Femur (tissue), 1 donor: ENCODE measurements at places on chromosomes 5 and 9.

DNA sequence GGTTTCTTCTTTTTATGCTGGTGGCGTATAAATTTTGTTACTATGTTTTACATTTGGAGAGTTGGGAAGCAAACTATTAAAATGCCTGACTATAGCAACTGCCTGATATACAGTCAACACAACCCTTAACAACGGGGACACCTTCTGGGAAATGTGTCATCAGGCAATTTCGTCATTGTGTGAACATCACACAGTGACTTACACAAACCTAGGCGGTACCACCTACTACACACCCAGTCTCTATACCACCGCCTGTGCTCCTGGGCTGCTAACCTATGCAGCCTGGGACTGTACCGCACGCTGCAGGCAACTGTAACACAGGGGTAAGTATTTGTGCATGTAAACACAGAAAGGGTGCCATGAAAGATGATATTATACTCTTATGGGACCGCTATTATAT lies 1.3 kb upstream of the CDHR2 start:
- no peak for DNase-seq

DNA sequence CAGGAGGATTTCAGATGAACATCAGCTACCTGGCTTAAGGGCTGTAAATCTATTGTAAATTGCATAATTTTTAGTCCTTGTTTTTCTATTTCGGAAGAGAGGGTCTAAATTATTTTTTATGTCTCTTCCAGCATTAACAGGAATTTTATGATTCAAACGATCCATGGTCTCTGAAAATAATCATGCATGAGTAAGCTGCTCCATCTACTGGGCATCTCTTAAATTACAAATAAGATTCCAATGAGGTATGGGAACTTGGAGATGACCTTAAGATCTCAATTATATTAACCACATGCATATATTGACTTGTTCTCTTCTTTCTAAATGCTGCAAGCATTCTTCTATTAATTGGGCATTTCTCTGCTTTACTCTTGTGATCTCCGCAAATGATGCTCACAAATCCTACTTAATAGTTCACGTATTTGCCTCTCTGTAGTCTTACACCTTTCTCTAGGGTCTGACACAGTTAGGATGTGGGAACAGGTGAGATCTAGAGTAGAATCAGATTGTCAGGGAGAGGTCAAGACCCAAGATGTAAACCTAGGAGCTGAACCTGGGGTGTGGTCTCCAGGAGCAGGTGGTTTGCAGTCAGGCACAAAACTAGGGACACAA lies 86.9 kb downstream of the NUDT12 start:
- DNase-seq: no peak

DNA sequence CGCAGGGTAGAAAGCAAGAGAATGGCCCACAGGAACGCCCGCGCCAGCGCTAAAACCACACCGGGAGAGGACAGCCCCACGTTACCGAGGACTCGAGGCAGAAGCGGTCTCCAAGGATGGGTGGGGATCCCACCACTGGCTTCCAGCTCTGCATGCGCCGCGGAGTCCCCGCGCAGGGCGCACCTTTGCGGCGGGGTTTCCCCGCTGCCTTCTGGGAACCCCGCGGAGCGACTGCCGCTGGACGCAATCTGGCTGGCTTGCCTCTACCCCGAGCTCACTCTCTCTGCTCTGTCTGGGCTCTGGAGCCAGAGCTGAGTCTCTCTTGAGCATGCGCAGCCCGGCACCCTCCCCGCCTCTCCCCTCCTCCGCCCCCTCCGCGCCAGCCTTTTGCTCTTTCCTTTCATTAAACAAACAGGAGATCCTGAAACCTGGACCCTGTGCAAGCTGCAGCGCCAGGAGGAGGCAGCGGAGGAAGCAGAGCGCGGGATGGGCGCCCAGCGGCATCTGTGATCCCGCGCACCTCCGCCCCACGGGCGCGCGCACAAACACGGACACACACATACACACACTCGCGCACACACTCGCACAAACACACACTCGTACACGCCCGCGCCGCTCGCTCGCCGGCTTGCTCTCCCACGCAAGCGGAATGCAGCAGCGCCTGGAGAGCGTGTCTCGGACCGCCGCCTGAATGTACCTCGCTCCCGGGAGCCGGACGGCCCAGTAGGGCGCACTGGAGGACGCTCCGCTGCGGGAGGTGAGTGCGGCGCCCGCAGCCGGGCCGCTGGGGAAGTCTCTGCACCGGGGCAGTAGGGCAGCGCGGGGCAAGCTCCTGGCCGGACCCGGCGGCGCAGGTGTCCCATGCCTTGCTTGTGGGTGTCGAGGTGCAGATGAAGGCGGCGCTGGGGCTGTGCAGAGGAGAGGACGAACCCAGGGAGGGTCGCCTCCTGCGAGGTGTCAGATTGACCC lies at the start of gene PLPPR1:
Gene PLPPR1 (plus strand): TSS at position 382 of the 969 bp plus-strand sequence.
- DNase-seq: peak; percentile 84

GRCh38 chr5:116652196-116652729 lies 77.6 kb upstream of the SEMA6A start:
- DNase-seq: peak; percentile 78

DNA sequence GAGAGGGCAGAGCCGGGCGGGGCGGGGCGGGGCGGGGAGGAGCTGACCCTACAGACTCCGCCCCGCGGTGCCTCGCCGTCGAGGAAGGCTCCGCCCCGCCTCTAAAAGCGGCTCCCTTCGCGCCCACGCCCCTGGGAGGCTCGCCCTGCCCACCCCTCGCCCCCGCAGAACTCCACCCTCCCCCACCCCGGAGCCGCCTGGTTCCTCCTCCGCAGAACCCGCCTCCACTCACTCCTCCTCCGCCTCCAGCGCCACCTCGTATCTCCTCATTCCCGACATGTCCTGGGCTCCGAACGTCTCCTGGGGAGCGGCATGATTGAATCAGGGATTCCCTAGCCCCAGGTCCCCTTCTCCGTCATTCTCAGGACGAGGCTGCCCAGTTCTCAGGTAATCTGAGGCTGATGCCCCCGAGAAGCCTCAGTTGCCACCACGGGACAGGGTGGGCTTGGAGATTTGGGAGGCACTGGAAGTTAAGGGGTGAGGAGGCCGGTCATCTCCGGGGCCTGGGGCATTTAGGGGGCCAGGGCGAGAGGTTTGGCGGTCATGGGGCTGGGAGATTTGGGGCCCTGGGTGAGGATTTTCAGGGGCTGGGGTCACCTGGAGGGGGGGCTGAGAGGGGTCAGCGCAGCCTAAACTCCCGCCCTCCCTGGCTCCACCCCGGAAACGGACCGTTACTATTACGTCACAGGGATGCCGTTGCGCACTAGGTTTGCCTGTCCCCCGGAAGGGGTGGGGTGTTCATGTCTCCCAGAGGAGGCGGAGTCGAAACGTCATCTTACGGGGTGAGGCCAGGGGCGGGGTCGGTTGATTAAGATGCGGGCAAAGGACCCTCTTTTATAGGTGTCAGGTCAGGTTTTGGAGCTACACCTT lies 3.2 kb upstream of the CCL27 start:
- peak; percentile 96 for DNase-seq

DNA sequence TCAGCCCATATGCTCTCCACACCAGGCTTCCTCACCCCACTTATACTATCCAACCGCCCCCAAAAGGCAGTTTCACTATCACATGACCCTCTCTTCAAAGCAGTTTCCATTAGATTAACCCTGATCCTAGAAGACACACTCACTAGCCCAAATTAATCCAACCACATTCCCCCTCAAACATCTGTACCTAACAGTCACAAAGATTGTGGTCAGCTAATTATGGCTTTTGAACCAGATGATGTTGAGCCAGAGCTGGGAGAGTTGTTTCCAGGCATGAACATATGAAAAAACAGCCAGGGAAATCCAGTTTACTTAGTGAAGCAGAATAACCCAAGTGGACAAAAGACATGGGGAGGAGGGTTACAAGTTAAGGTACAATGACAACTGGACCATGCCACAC lies 131.2 kb downstream of the SPOCK1 start:
- DNase-seq: no peak

DNA sequence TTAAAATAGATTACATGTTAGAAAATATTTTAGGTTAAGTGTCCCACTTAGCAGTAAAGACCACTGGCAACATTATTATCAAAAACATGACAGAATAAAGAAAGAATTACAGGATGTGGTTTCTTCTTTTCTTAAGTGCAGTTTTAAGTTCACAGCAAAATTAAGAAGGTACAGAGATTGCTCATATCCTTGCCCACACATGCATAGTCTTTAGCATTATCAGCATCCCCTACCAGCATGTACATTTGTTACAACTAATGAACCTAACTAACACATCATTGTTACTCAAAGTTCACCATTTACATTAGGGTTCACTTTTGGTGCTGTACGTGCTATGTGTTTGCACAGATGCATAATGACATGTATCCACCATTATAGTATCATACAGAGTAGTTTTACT lies 837.7 kb upstream of the CDH9 start:
- no peak for DNase-seq
